Foreskin fibroblast (primary cell): ENCODE measurements at places on chromosomes 11 and 22.

DNA sequence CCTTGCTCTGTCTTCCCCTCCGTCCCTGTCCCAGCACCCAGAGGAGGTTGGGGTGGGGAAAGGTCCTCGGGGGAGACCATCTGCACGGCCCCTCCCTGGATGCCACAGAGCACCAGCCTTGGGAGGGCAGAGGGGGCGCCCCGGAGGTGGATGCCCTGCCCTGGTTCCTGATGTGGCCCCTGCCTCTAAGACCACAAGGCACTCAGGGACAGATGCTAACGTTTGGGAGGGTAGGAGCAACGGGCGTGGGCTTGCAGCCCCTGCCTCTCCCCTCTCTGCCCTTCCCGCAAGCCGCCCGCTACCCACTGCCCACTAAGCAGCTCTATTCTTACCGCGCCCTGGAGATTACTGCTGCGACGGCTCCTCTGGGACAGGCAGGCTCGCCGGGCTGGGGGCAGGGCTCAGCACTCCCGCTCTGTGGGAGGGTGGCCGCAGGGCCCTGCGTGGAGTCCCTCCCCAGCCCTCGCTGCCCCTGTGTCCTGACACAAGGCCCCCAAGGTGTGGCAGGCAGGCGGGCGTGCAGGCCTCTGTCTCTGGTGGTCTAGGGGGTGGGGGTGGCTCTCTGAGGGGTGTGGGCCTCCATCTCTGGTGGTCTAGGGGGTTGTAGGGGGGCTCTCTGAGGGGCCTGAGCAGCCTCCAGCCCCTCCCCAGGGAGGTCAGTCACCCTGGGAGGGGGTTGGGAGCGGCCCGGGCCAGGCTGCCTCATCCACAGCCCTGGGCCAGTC is 14.9 kb downstream of the BRSK2 start:
- no peak for DNase-seq

DNA sequence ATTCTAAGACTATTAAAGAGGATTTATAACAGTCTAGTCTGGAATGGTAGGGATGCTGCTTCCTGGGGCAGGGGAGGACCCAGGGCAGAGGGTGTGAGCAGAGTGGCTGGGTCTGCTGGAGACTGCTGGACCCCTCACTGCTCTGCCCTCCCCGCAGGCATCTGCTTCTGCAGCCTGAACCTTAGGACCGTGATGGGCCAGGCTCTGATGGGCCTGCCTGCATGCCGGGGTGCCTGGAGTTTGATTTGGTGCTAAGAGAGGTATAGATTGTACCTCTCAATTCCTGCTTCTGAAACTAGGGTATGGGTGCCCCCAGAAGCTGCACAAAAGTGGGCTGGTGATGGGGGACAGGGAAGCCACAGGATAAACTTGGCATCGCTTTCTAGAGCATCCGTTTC is 54.9 kb downstream of the CD82 start:
- no peak for DNase-seq

DNA sequence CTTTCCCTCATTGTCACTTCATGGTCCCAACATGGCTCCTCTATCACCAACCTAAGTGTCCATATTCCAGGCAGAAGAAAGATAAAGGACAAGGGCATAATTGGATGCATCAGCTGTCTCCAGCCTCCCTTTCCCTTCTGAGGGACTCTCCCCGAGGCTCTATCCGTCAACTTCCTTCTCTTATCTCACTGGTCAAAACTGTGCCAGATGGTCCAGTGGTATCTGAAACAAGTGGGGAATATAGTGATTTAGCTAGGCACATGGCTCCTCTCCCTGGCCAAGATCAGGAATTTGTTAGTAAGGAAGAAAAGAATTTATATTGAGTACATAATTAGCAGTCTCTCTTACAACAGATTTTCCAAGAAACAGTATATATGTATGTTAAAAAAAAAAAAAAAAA is 12.6 kb upstream of the SPON1 start:
- no peak for DNase-seq

- DNase-seq = peak; percentile 74
These were observed at the start of the genes NUDT22 and TRPT1 for GRCh38 chr11:64225608-64226506. TSS of gene NUDT22 (plus strand) at chr11:64226274. CDS start at chr11:64226653, 379 bp downstream. TSS of gene TRPT1 (minus strand) at chr11:64226186. CDS start at chr11:64225860, 326 bp downstream.

- DNase-seq = no peak
These were observed 174.6 kb downstream of the CTTN start for GRCh38 chr11:70572974-70573260.

DNA sequence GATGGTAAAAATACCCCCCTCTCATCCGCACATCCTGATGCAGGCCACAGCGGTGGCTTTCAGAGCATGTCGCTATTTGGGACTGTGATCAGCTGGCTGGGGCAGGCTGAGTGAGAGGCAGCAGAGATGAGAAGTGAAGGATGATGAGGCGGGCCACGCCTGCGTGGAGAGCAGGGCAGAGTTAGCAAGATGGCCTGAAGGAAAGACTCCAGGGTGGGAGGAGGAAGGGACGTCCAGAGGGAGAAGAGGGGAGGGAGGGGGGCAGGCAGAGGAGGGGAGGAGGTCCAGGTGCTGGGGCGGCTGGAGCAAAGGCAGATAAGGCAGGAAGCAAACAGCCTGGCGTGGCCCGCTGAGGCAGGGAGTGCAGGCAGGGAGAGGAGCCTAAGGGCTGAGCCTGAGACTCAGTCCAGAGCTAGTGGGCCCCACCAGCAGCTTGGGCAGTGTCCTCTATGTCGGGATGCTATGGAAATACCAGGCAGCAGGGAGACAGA is 29.1 kb downstream of the LRFN4 start:
- no peak for DNase-seq

DNA sequence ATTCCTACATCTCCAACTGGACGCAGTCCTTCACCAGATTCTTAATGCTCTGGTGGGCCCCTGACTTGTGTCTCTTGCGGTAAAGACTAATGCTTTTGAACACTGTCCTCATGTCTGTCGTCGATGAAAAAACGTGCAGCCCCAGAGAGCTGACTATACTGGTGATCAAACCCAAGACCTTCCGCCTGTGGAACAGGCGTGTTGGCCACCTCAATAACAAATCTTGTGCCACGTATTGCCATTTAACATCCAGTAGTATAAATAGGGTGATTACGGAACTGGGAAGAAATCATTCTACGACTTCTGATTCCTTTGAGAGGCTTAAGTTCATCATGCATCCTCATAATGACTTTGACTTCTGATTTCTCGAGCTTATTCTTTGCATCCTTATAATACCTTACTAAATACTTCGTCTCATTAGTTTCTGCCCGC is 45.6 kb downstream of the OR4D9 start:
- peak; percentile 61 for DNase-seq
